ENCODE measurements at places on chromosomes 13 and 19. TPM values are rescaled to one million over a fixed set of nuclear protein-coding genes. Genes with fewer than 3 reads are reported as not detected.

DNA sequence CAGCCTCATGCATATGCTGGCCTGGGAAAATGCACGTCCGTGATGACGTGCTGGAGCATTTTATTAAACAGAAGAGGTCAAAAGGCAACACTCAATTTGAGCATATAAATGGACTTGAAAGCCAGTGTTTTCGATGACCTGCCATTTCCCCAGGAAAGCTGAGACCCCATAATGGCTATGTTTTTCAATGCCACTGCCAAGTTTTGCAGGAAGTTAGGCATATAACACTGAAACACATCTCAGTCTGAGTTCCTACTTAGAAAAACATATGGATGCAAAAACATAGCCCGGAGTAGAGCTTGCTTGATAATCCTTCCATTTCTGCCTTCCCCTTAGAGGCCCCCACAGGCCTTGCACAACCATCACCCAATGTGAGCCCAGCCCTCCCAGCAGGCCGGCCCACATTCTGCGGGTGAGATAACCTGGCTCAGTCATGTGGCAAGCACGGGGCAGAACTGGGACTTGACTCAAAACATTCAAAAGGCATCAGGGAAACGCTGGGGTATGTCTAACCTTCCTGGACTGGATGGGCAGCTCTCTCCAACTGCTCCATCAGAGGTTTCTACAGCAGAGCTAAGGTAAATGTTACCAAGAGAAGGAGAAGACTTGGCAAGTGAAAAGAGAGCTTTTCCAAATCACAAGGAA lies 24.9 kb downstream of the EPS15L1 start:
- peak overlapping the region; percentile 62 for H3K27ac ChIP-seq
- H3K4me1 ChIP-seq, result peaks cover 30% of the 10 kb centered on the region
- no peak overlapping the region for H3K4me3 ChIP-seq

- H3K36me3 ChIP-seq, result no peaks in the 10 kb centered on the region
- no peak for DNase-seq
- H3K27ac ChIP-seq, result no peak overlapping the region
- H3K27me3 ChIP-seq, result no peaks in the 10 kb centered on the region
- no peak overlapping the region for H3K4me3 ChIP-seq
- peaks cover 11% of the 10 kb centered on the region for H3K4me1 ChIP-seq
These were observed 4.2 kb upstream of the ATP12A start for GRCh38 chr13:24675806-24676570.

GRCh38 chr13:94332359-94333096 lies 147.0 kb downstream of the DCT start:
- no peaks in the 10 kb centered on the region for H3K27me3 ChIP-seq
- H3K27ac ChIP-seq, result no peak overlapping the region
- DNase-seq, result no peak
- no peak overlapping the region for H3K4me3 ChIP-seq
- peaks cover 6% of the 10 kb centered on the region for H3K4me1 ChIP-seq
- H3K36me3 ChIP-seq, result no peaks in the 10 kb centered on the region

DNA sequence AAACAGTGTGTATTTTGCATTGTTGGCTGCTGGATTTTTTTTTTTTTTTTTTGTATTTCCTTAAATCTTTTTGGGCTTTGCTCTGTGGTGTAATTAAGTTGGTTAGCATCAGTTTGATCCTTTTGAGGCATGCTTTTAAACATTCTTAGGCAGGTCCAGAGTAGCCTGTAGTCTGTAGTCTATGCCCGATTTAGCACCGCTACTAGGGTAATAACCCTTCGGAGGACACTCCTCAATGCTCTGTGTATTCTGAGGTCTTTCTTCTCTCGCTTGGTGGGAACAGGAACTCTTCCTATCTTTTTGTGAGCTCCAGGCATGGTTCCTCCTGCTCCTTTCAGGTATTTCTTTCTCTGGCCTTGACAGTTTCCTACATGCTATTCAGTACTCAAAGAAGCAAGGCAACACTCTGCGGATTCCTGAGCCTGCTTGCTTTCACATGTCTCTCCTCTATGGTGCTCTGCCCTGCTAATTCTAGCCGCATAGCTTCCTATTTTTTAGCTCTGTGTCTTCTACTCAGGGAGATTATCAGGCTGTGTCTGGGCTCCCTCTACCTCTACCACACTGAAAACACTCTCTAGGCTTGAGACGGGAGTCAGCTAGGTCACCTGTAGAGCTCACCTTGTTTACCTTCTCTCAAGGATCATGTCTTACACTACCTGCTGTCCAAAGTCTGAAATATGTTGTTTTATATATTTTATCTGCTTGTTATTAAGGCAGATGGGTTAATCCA lies 195.1 kb downstream of the NDFIP2 start:
- H3K4me1 ChIP-seq, result peaks cover 3% of the 10 kb centered on the region
- no peak for DNase-seq
- no peaks in the 10 kb centered on the region for H3K36me3 ChIP-seq

DNA sequence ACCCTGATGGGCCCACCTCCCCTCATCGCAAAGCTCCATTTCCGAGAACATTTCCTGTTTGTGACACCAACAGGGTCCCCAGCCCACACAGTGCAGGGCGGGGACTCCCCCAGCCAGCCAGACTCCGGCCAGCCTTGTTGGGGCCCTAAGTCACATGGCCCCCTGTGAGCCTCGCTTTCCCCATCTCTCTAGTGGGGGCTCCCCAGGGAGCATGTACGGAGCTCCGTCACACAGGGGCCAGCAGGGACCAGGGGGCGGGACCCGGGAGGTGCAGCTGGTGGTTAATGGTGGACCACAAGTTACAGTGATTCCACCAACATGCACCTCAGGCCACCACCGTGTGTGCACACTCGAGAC lies 1.7 kb downstream of the TBXA2R start:
- H3K36me3 ChIP-seq, result no peaks in the 10 kb centered on the region
- peak overlapping the region; percentile 45 for H3K27ac ChIP-seq
- peak overlapping the region; percentile 53 for H3K4me3 ChIP-seq
- peaks cover 9% of the 10 kb centered on the region for H3K27me3 ChIP-seq

DNA sequence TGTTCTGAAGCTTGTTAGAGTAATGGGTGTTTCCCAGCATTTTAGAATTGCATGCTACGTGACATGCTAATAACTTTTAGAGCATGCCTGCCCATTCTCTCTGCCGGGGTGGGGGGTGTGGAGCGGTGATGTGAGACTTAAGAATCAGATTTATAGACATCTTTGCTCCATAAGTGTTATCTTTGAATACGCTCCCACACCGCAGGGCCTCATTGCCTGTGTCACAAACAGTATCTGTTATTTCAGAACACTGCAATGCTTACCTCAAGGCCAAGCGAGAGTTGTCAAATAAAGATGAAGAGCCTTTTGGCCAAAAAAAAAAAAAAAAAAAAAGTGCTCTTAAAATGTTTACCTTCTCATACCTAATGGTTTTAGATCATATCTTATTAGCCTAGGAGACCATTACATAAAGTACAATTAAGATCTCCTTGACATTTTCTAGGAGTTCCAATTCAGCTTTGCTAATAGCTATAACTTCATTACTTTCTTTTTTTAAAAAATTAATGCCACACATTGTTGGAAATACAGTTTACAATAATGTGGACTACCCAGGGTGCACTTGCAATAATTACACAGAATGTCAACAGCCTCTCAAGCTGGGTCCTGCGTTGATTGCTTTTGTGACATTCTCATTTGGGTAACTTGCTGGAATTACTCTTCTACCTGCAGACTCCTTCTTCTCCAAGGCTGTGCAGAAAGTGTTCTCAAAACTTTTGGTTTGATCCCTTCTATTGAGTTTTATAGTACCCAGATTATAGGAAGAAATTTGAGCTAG lies 525.3 kb downstream of the KLF12 start:
- H3K4me3 ChIP-seq, result no peak overlapping the region
- H3K4me1 ChIP-seq, result peaks cover 7% of the 10 kb centered on the region
- no peak overlapping the region for H3K27ac ChIP-seq
- no peaks in the 10 kb centered on the region for H3K27me3 ChIP-seq
- no peaks in the 10 kb centered on the region for H3K36me3 ChIP-seq
- peak; percentile 48 for DNase-seq

GRCh38 chr19:1970003-1970805 lies 29.2 kb downstream of the CSNK1G2 start:
- H3K4me1 ChIP-seq, result no peaks in the 10 kb centered on the region
- H3K27ac ChIP-seq, result no peak overlapping the region
- peak; percentile 61 for DNase-seq
- no peak overlapping the region for H3K4me3 ChIP-seq
- no peaks in the 10 kb centered on the region for H3K27me3 ChIP-seq

GRCh38 chr19:38670921-38671398 lies 23.5 kb downstream of the ACTN4 start:
- peak overlapping the region; percentile 94 for H3K27ac ChIP-seq
- no peak overlapping the region for H3K4me3 ChIP-seq
- no peak for DNase-seq
- H3K27me3 ChIP-seq, result no peaks in the 10 kb centered on the region
- no peaks in the 10 kb centered on the region for H3K36me3 ChIP-seq

- no peak for DNase-seq
- H3K27me3 ChIP-seq, result no peaks in the 10 kb centered on the region
These were observed 21.2 kb downstream of the ZNF829 start for GRCh38 chr19:36894849-36895383.

GRCh38 chr13:108363666-108364065 lies 94.1 kb downstream of the TNFSF13B start:
- H3K27ac ChIP-seq, result no peak overlapping the region
- no peaks in the 10 kb centered on the region for H3K36me3 ChIP-seq
- DNase-seq, result no peak
- no peaks in the 10 kb centered on the region for H3K27me3 ChIP-seq
- no peak overlapping the region for H3K4me3 ChIP-seq

- H3K27me3 ChIP-seq, result no peaks in the 10 kb centered on the region
- DNase-seq, result no peak
- H3K4me1 ChIP-seq, result no peaks in the 10 kb centered on the region
- H3K36me3 ChIP-seq, result no peaks in the 10 kb centered on the region
These were observed 19.5 kb downstream of the MYO1F start for GRCh38 chr19:8557642-8558238.

DNA sequence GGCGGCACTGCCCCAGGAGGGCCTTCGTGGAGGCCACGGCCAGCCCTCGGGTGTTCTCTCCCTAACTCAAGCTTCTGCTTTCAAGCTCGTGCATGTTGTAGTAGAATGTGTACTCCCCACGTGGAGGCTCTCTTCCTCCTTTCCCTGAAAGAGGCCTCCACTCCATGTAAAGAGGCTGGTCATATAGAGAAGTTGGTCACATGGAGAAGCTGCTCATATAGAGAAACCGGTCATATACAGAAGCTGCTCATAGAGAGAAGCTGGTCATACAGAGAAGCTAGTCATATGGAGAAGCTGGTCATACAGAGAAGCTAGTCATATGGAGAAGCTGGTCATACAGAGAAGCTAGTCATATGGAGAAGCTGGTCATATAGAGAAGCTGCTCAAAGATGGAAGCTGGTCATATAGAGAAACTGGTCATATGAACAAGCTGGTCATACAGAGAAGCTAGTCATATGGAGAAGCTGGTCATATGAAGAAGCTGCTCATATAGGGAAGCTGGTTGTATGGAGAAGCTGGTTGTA lies 152.5 kb downstream of the COL4A1 start:
- no peak overlapping the region for H3K4me3 ChIP-seq
- H3K27me3 ChIP-seq, result no peaks in the 10 kb centered on the region
- no peak overlapping the region for H3K27ac ChIP-seq
- peaks cover 2% of the 10 kb centered on the region for H3K36me3 ChIP-seq

DNA sequence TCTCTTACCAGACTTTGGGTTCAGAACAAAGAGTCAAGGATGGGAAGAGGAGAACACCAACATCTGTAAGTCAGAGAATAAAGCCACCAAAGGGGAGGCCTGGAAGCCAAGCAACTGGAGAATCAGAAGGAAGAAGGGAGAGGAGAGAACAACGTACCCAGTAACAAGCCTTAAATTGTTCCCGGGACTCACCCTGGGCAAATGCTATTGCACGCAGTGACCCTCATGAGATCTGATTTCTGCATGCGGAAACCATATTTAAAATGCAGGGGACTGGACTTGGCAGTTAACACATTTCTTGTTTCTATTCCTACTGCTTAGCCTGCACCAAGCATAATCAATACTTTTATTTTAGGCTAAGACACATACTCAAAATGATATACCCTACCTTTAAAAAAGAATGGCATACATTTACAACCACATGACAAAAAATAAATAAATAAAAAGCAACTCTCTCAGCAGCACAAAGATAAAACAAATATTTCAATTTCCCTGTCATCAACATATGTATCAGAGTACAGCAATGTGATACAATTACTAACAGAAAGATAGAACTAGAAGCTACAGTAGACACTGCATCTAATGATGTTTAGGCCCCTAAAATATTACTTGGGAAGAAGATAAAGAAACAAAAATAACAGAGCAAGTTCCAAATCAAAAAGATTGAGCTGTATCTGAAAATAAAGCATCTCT lies 414.6 kb downstream of the ITGBL1 start:
- H3K27me3 ChIP-seq, result no peaks in the 10 kb centered on the region
- no peak overlapping the region for H3K27ac ChIP-seq
- no peaks in the 10 kb centered on the region for H3K36me3 ChIP-seq
- H3K4me1 ChIP-seq, result no peaks in the 10 kb centered on the region

- no peak for DNase-seq
- H3K27ac ChIP-seq, result no peak overlapping the region
- peaks cover 7% of the 10 kb centered on the region for H3K4me1 ChIP-seq
- no peaks in the 10 kb centered on the region for H3K36me3 ChIP-seq
These were observed 13.9 kb downstream of the COL4A1 start for GRCh38 chr13:110293037-110293436.

DNA sequence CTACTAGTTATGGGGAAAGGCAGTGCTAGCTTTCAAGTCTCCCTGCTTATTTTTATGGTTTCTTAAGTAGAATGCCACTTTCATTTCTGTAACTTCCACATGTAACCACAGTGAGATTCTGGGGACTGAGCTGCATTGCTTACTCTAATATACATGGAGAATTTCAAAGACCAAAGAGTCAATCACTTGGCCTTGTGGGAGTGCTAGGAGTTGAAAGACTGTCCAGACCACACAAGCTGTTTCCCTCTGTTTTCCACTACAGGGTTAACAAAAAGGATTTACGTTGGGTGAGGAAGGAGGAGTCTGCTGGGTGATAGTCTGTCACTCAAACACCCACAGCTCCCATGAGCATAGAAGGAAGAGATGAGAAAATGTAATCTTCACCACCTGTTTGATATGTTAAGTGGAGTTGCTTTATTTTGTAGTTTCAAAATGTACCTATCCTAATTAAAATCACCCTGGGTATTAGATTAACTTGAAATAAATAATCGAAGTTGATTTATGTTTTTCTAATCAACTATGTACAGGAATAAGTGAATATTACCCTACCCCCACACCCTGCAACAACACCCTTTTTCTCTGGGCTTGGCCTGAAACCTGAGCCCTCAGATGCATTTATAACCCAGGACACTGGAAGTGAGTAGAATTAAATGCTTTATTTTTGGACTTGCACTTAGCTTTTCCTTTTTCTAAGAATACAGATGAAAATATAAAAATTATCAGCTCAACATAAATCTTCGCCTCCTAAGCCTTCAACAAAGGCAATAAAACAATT lies 225.8 kb upstream of the SLC10A2 start:
- no peak overlapping the region for H3K27ac ChIP-seq
- no peak for DNase-seq
- H3K4me3 ChIP-seq, result no peak overlapping the region

GRCh38 chr13:45918597-45918996 lies 67.0 kb upstream of the SIAH3 start:
- no peak overlapping the region for H3K4me3 ChIP-seq
- no peaks in the 10 kb centered on the region for H3K36me3 ChIP-seq
- H3K4me1 ChIP-seq, result no peaks in the 10 kb centered on the region
- no peaks in the 10 kb centered on the region for H3K27me3 ChIP-seq
- H3K27ac ChIP-seq, result no peak overlapping the region

Gene MOB3A
- 59.7 TPM for total RNA-seq

Gene ATP12A
- 0.22 TPM for total RNA-seq

Gene C19orf67
- not detected for total RNA-seq

Gene ATP4B
- total RNA-seq, result 0.16 TPM

Gene ZNF790
- total RNA-seq, result 9.5 TPM

Gene FCAR
- 1.8 TPM for total RNA-seq

Gene RCBTB2
- total RNA-seq, result 19.6 TPM
